ENCODE measurements at places on chromosomes 11 and 22.

GRCh38 chr11:44208976-44209603 lies 100.8 kb downstream of the ALX4 start:
- no peak for DNase-seq

- DNase-seq = peak; percentile 31
Measured at GRCh38 chr22:33332538-33332937, 274.4 kb upstream of the SYN3 start.

GRCh38 chr22:24402460-24403192 lies 24.8 kb upstream of the ADORA2A start:
- DNase-seq = peak; percentile 75

DNA sequence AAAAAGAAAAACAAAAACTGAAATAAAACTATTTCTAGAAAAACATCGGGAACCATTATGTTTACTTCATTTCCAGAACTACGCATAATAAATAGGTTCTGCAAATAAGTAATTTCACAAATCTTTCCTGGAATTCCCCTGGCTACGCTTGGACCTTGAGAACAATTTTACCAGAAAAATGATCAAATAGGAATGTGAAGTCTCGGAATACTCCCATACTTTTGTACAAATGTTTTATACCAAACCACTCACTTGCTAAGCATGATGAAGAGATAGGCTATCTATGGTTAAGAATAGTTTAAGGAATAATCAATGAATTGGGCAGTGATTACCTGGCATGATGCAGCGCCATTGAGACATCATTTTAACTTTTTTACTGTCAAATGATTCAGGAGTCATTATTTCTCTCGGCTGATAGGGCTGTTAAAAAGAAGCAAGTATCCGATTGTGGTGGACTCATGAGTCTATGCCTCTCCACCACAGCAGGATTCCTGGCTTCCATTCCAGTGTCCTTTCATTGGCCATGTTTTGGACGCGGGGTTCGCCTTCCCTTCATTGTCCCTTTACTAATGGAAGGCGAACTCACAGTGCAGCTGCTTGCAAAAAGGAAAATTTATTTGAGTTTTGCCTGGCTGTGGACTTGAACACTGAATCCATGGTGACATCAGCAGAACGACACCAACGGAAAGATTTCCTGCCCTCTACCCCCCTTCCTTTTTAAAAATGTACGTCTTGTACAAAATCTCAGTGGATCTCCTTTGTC lies 39.9 kb upstream of the BLID start:
- DNase-seq = no peak
